Astrocyte (in vitro differentiated cells and primary cell): ENCODE measurements at places on chromosomes 16 and 17. TPM values are rescaled to one million over a fixed set of nuclear protein-coding genes. Genes with fewer than 3 reads are reported as not detected.
A peak's percentile ranks its signal among the peaks of the same experiment; 100 is the strongest.

Gene GLG1
- 153 and 182 TPM in 2 replicates for total RNA-seq

Gene NTN1
- 8.6 and 9.8 TPM in 2 replicates for total RNA-seq

Gene MFAP4
- total RNA-seq: 0.93 and 3.7 TPM in 2 replicates

Gene TEX19
- total RNA-seq: not detected in 2 replicates

DNA sequence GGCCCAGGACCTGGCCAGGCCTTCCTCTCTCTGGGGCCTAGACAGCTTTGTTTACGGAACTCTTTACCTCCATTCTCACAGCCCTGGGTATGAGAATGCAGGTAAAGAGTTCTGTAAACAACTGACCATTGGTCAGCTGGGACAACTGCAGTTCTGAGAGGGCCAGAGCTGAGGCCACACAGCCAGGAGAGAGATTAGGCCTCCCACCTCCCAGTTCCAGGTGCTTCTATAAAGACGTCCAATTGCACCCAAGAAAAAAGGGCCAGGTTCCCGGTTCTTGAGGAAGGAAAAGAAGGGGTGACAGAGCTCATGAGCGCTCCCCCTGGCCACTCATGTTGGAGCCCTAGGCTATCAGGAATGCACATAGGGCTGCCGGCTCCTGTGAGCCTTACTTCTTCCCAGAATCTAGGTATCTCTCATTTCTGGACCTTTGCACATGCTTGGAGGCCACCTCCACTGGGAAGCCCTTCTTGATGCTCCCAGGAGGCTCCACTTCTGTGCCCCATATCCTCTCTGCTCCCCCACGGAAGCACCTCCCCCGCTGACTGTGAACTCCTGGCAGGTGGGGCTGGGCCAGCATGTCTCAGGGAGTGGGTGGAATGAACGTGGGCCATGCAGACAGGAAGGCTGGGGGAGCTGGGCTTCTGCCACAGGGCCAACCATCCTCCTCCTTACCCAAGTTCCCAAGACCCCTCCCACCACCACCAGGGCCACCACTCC, 13.1 kb downstream of the CNGB1 start:
- peaks cover 2% of the 10 kb centered on the region for H3K27me3 ChIP-seq
- no peaks in the 10 kb centered on the region for H3K4me1 ChIP-seq
- no peak overlapping the region for H3K4me3 ChIP-seq
- no peak for DNase-seq
- no peak overlapping the region for H3K27ac ChIP-seq

DNA sequence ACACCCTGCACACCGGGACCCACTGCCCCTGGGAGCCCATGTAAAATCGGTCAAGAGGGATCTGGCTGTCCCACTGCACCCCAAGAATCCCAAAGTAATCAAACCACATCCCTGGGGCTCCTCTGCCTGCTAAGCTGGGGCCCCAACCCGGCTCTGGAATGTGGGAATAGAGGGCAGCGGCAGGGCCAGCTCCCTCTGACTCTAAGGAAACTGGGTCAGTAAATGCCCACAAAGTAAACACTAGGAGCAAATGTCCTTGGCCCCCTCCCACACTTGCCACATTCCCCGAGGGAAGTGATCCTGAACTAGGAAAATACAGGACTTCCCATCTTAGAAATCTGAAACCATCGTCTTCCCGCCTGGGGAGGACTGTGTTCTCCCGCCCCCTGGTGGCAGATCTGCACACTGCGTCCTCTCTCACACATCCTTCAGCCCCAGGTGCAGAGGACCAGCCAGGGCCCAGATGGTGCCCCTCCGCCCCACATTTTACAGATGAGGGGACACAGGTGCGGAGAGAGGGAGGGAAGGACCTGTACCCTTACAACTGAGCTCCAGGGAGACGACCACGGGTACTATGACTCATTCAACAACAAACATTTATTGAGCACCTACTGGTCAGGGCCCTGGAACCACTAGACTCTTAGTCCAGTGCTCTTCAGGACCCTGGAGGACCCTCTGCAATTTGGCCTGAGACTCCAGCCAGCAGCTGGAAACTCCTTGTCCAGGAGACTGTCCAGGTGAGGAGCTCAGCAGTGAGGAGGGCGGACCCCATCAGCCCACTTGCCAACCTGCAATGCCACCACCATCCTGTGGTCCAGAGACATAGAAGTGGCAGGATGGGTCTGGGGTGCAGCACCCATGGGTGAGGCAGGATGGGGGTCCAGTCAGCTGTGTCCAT, 10.1 kb downstream of the P3H4 start:
- no peak overlapping the region for H3K4me3 ChIP-seq
- no peaks in the 10 kb centered on the region for H3K27me3 ChIP-seq
- H3K4me1 ChIP-seq: peaks cover 10% of the 10 kb centered on the region
- no peak overlapping the region for H3K27ac ChIP-seq
- DNase-seq: peak; percentile 41

DNA sequence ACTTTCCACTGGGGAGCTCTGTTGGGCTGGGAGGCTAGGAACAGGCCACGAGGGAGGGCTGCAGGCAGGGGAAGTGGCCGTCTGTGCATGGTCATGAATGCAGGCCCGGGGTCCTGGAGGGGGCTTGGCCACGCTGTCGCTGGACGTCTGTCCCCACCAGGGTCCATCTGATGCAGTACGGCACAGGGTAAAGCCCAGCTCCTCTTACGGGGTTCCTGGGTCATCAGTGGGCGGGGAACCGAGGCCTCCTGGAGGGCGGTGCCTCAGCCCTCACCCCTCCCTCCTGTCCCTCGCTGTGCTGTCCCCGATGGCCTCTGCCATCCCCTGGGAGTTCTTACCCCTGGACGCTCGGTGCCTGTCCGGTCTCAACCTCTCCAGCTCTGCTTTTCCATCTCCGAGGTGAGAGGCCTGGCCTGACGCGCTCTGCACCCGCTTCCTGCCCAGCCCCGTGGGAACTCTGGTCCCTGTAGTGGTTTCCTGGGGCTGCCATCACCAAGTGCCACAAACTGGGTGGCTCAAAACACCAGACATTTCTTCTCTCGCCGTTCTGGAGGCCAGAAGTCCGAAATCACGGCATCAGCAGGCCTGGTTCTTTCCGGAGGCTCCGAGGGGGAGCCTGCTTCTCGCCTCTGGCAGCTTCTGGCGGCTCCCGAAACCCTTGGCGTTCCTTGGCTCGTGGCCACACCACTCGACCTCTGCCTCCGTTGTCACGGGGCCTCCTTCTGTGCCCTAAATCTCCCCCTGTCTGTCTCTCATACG, 182.8 kb downstream of the SEC14L1 start:
- peaks cover 66% of the 10 kb centered on the region for H3K4me1 ChIP-seq
- no peaks in the 10 kb centered on the region for H3K36me3 ChIP-seq
- peak; percentile 49 for DNase-seq

DNA sequence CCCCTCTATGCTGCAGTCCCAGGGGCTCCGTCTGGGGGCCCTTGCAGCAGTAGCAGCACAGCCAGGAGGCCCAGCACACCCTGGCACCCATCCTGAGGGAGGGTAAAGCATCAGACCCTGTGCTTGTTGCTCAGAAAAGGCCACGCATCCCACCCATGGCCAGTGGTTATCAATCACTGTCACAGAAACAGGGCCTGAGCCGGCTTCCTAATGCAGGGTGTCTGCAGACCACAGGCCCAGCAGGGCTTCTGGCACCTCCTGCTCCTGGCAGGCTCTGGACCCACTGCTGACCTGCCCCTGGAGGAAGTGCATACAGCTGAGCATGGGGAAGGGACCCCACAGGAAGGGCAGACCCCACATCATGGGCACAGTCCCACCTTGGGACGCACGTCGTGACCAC, 26.9 kb upstream of the CDH15 start:
- no peak overlapping the region for H3K27ac ChIP-seq
- no peak for DNase-seq
- no peaks in the 10 kb centered on the region for H3K36me3 ChIP-seq
- no peaks in the 10 kb centered on the region for H3K27me3 ChIP-seq
- H3K4me1 ChIP-seq: no peaks in the 10 kb centered on the region
